ENCODE measurements at places on chromosomes 6 and 20.
A peak's percentile ranks its signal among the peaks of the same experiment; 100 is the strongest.

DNA sequence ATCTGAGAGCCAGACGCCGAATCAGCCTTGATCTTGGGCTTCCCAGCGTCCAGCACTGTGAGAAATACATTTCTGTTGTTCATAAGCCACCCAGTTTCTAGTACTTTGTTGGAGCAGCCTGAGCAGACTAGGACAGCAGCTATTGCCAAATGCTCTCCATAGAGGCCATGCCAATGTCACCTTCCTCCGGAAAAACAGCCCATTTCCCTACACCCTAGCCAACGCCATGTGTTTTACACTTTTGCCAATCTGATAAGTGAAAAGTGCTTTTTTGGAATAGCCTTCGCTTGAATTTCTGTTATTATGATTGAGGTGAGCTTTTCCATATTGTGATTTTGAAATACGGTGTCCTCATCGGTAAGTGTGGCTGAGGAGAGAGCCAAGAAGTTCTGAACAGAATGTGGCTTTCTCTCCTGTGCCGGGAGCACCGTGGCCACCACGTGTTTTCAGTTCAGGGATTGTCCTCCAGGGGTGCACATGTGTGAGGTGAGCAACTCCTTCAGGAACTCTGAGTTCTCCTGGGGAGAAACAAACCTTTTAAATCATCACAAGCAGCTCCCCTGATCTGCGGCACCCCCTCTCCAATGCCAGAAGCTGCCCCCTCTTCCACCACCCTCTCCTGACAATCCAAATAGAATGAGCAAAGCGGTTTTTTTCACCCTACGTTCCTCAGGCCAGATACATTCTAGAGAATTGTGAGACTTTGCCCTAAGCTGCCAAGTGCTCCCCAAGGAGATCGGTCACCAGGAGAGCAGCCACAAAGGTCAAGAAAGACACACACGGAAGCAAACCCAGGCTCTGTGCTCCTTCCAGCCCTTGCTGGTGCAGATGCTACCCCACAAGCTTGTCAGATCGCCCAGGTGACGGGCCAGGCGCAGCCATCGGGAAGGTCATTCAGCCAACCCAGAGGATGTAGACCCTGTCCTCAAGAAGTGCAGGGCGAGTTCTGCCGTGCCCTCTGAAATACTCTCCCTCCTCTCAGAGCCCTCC is 36.0 kb downstream of the TAF8 start:
- no peak for DNase-seq

GRCh38 chr6:135686784-135687301 is 164.7 kb upstream of the PDE7B start:
- DNase-seq, result no peak

DNA sequence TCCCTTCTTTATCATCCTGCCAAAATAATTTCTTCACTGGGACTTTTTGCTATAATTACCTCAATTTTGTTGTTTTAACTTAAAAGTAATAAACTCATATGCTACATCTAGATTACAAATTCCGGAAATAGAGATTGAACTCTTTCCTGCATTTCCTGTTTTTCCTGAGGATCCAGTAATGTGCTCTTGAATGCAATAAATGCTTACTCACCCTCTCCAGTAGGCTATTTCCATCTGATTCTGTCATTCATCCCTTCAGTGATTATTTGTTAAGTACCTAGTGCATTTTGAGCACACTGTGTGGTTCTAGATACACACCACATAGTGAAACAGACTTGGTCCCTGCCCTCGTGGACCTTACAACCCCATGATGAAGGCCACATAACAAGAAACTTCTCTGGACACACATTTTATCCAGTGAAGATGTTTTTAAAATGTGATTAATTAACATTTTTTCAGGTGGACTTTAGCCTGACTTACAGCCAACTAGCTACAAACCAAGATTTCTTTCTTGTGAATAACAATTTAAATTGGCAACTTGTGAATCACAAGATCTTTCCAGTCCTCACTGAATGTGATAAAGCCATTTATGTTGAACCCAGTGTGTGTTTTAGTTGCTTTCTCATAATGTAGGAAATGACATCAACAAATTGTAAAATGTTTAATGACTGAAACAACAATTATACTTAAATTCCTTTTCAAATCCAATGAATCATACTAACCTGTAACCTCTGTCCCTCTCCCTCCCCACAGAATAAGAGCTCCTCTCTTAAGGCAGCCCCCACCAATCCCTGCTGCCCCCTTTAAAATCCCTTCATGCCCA is 272.3 kb downstream of the KHDC1L start:
- no peak for DNase-seq

DNA sequence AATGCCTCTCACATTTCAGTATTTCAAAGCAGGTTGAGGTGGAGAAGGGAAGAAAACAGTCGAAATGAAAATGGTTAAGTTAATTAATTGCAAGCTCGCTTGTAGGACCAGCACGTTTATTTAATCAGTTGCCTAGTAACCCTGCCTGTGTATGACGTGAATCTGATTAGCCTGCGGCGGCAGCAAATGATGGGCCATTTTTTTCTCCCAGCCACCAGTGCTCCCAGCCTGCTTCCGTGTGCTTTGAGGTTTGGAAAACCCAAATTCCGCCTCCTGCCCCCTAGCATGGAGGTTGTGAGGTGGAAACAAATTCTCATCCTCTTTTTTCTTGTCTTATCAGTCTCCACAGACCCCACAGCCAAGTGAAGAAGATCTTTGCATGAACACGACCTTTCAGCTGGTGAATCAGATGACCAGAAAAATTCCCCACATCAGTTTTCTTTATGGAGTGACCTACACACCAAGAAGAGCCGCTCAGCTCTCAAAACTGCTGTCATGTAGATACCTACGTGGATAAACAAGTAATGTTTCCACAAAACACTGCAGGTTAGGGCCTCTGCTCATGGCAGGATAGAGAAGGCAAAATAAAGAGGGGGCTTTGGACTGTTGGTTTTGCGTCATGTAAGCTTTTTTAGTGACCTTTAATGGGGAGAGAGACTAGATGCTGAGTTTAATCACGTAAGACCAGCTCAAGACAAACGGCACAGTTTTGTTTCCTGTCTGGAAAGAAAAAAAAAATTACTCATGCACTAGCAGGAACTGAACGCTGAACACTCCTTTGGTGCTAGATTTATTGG is 572.9 kb upstream of the NOX3 start:
- peak; percentile 32 for DNase-seq
